ENCODE measurements at places on chromosomes 7 and 10.

- no peak for DNase-seq
Measured at GRCh38 chr7:132696332-132696731, 120.1 kb upstream of the PLXNA4 start.

DNA sequence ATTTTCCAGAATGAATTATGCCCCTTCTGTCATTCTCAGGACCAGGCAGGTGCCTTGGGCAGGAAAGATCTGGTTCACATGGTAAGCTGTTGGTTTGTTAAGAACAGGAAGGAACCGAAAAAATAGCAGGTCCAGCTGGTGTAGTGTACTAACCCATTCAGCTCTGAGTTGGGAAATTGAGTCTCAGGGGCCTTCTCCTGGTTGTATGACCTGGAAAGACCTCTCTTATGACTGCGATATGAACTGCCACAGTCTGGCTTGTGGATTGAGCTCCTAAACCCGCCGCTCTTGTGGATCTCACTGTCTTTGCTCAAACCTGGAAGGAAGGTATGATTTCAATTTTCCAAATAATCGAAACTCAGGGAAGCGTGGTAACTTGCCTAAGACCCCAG lies 4.5 kb downstream of the LRIT1 start:
- DNase-seq = no peak

DNA sequence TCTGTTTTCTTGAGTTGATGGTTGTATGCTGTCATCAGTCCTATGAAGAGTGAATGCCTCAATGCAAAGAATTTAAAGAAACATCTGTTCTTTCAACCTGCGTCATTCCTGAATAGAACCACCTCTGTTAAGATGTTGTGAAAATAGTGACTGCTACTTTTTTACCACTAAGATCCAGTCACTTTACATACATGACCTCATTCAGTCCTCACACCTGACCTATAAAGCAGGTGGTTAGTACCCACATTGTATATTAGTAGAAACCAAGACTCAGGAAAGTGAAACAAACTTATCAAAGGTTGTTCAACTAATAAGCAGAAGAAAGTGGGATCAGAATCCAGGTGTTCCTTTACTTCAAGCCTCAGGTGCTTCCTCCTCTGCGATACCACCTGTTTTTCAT lies 64.8 kb downstream of the ITGB8 start:
- DNase-seq = no peak

GRCh38 chr10:122454071-122454470 lies 382 bp upstream of the ARMS2 start:
- DNase-seq = no peak

GRCh38 chr7:26100406-26101339 lies 51.3 kb upstream of the NFE2L3 start:
- no peak for DNase-seq

DNA sequence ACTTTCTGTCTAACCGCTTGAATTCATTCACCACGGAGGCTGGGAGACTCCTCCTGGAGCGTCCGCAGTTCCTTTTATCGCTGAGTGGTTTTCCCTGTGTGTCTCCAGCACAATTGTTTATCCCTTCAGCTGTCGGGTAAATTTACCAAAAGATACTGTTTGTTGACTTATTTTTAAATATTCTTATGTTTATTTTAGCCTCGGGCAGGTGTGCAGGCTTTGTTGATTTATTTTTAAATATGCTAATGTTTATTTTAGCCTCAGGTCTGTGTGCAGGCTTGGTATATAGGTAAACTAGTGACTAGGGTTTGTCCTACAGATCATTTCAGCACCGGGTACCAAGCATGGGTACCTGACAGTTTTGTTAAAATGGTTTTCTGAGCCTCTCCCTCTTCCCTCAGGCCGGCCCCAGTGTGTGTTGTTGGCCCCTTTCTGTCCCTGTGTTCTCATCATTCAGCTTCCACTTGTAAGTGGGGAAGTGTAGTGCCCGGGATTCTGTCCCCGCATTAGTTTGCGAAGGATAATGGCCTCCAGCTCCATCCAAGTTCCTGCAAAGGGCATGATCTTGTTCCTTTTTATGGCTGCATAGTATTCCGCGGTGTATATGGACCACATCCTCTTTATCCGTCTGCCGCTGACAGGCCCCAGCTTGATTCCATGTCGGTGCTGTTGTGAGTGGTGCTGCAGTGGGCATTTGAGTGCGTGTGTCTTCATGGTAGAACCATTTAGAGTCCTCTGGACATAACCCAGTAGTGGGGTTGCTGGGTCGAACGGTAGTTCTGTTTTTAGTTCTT lies 5.3 kb downstream of the GET4 start:
- DNase-seq = no peak

GRCh38 chr10:131617113-131617858 lies 283.5 kb upstream of the PPP2R2D start:
- DNase-seq = no peak

DNA sequence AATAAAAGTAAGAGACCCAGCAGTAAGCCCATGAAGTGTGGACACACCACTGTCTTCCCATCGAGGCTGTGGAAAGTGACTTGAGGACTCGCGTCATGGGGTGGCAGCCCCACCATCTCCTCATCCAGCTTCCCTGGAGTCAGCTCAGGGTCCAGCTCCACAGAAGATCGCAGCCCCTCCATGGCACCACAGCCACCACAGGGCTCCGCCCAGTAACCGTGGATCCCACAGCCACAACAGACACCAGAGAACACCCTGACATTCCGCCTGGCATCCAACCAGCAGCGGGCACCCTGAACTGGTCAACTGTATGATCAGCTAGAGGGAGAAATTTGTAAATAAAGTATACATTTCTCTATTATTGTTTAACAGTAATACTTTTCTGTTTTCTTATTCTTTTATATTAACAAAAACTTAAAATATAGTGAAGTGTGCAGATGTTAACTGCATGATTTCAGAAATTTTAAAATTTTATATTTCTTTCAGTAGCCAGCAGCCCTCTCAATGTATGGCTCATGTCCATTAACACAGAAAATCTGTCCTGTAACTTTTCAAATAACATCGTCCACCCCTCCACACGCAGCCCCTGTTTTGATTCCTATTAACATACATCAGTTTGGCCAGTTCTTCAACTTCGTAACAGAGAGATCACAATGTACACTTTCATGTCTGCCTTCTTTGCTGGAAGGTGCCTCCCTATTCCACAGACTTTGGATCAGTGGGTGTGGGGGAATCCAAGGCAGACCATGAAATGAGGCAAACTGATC lies 69.7 kb downstream of the ITGB1 start:
- no peak for DNase-seq

DNA sequence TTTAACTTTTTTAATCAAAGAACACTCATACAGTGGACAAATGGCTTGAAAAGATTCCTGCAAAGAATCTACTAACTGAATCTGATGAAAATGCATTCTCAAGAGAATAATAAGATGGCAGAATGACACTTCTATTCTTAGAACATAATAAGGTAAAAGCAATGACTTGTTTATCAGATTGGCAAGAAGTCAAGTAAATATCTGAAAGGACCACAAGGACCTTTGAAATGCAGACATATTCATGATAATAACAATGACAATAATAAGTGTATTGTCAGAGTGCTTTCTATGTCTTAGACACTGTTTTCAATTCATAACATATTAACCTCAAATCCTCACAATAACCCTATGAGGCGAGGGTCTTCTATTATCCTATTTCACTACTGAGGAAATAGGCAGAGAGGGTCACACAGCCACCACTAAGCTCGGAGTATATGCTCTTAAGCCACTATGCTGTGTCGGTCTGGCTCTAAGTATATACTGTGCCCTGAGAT lies 10.6 kb downstream of the HACD1 start:
- DNase-seq = no peak

DNA sequence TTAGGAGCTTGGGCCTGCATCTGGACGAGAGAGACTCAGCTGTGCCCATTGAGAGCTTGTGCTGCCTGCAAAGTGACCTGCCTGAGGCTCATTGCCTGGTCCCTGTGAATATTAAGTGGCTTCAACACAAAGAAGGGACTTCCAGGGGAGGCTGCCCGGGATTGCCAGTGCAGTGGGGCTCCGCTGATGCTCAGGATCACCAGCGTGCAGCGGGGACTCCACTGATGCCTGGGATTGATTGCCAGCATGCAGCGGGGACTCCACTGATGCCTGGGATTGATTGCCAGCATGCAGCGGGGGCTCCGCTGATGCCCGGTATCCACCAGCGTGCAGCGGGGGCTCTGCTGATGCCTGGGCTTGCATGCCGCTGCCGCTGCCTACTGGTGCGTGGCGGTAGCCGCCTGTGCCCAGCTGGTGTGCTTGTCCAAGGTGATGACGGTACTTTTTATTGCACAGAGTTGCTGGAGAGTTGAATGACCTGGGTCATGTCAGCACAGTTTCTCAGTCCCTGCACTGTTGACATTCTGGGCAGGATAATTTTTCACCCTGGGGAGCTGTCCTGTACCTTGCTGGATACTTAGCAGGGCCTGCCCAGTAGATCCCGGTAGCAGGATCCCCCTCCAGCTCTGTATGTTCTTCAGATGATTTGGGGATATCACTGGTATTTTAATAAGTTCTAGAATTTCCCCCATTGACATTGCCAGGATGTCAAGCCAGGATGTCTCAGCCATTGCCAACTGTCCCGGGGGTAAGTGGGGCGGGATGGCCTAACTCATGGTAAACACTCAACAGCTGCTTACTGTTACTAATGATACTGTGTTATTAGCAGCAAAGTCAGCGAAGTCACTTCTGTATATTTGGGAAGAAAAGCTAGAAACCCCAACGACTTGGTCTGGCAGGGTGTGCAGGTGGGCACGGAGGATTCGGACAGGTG lies 13.0 kb downstream of the DOCK1 start:
- DNase-seq = no peak

DNA sequence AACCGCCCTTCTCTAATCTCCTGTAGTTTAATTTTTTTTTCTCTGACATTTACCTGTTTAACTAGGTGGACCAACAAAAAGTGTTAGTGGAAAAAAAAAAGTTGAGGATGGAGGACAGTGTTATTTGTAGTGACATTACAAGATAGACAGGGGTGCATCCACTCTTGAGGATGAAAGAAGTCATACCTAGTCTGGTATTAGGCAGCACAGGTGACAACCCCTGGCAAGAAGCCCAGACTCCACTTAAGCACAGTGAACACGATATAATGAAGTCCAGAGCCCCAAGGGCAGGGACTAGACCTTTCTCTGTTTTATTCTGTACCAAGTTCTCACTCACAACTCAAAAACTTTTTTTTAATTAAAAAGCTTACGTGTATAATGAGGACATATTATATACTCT lies 268.4 kb downstream of the GPR37 start:
- no peak for DNase-seq

DNA sequence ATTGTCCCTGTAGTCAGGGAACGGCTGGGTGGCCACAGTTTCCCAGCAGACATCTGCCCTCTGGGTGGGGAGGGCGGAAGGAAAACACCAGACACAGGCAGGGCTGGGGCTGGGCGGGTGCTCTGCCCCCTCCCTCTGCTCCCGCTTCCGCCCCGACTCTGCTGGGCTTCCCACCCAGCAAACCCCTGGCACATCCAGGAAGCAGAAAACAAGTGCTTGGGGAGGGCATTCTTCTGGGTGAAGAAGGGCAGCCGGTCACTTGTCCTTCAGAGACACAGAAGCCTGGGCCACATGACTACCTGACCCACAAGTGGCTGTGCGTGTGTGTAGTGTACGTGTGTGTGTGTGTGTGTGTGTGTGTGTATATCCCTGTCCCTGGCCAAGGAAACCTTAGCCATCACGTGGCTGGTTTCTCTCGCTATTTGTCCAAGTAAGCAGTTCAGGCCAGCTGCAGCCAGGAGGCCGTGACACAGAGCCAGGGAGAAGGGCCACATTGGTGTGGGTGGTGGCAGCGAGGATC lies 77.9 kb downstream of the ZMIZ1 start:
- no peak for DNase-seq

GRCh38 chr7:41116337-41116736 lies 586.6 kb downstream of the INHBA start:
- DNase-seq = no peak

GRCh38 chr10:62082729-62083411 lies 181.4 kb downstream of the ARID5B start:
- DNase-seq = no peak

DNA sequence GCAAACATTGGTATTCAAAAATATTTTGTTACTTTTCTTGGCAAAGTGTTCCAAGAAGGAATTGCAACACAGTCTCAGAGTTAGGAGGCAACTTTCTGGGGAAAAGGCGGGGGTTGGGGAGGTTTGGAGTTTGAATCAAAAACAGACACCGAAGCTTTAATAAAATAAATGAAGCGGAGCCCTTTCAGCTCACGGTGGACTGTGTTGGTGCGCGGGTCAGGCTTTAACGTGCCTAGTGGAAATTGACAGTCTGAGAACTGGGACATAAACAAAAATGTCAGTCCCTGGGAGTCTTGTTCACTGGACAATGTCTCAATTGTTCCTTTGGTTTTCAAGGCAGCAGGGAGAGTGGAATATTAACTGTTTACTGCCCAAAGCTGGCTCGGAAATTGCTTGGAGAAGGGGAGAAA lies 109.3 kb downstream of the TCF7L2 start:
- no peak for DNase-seq

DNA sequence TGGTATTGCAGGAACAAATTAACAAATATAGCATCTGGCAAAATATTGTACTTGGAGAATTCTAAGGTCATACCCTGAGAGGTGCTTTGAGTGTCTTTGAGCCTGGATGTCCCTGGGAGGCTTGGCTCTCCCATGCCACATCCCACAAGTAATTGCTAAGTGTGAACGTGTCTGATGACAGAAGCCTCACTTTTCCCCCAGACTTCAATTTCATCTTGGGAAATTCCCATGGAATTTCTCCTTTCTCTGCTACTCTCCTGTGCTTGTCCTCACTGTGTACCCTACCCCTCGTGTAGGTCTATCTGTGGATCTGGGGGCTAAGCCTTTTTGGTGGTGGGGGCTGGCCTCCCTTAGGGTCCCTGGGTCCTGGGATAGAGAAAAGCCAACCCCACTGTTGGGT lies 293.3 kb downstream of the TCF7L2 start:
- DNase-seq = no peak

DNA sequence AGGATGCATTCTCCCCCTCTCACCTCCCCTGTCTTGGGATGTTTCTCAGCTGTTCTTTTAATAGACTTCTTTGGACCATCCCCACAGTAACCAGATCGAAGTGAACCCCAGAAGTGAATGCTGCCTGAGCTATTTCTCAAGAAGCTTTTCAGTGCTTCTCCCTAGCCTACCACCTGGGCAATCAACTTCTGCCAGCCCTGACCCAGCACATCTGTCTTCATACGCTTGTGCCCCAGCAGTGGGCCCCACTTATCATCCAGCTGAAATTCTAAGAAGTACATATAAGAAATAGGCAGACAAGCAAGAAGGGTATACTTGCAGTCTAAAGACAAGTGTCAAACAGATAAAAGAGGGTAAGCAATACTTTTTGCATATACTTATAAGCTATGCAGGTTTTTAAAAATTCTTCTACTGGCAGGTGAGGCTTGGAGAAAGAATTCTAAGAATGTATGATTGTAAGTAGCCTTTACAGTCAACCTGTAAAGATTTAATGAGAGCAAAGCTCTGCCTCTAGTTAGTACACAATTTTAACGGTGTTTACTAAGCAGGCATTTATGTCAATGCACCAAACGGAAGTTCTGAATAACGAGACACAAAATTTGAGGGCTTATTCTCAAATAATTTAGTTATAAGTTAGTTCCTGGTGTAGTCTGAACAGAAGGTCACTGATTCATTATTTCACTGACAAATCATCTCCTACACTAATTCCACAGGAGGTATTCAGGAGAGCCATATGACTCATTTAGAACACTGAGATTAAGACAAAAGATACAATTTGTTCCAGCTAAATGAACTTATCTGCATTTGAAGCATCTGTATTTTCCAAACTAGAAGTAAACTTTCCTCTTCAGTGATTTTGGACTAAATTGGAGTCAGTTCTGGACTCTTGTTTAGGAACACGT lies 83.3 kb downstream of the RNLS start:
- DNase-seq = peak; percentile 63

All from non-pigmented ciliary epithelial cell (primary cell).